HCT116 (cell line): ENCODE measurements at places on chromosomes 1 and 21.

- no peak for DNase-seq
These were observed 128.5 kb upstream of the EDN2 start for GRCh38 chr1:41612953-41613352.

GRCh38 chr1:16612332-16613172 is 812 bp downstream of the NBPF1 start:
- DNase-seq: no peak

DNA sequence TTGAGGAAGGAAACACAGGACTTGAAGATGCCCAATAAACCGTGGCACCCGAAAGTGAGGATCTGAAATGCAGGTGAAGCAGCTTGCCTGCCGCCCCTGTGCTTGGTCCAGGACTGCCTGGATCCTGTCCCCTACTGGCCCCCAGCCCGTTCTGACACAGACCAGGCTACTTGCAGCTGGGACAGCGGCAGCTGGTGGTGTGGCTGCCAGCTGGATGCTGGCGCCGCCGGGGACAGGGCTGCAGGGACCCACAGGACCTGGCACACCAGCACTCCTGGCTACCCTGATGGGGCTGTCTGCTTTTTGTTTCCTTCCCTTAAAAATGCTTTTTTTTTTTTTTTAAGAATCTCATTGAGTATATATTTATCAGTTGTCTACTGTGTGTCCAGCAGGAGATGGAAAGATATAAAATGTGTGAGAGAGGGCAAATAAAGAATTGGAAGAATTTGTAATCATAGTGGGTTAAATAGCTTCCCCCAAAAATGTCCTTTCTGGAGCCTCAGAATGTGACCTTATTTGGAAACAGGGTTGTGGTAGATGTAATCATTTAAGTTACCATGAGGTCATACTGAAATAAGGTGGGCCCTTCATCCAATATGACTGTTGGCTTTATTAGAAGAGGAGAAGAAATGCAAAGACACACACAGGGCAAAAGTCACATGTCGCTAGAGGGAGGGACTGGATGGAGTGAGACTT is 165.6 kb downstream of the DSCAM start:
- no peak for DNase-seq

DNA sequence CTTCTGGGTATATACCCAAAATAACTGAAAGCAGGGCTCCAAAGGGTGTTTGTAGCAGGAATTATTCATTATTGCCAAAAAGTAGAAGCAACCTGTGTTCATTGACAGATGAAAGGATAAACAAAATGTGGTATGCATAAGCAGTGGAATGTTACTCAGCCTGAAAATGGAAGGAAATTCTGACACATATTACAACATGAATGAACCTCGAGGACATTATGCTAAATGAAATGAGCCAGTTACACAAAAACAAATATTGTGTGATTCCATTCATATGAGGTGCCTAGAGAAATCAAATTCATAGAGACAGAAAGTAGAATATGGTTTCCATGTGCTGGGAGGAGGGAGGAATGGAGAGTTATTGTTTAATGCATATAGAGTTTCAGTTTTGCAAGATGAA is 86.3 kb upstream of the ARTN start:
- no peak for DNase-seq

DNA sequence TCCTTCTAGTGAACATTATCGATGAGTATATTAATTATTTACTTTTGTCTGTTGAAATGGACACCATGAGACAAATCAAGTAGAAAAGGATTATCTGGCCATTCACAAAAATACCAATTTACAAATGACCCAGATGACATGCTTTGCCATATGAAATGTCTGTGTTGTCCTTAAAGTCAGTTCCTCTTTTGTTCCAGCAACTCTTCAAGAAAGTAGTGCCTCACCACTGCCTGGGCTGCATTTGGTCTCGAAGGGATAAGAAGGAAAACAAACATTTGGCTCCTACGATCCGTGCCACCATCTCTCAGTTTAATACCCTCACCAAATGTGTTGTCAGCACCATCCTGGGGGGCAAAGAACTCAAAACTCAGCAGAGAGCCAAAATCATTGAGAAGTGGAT is 79.6 kb downstream of the RGL1 start:
- no peak for DNase-seq

- DNase-seq: no peak
These were observed 84.6 kb upstream of the NEK7 start for GRCh38 chr1:198072177-198072576.

DNA sequence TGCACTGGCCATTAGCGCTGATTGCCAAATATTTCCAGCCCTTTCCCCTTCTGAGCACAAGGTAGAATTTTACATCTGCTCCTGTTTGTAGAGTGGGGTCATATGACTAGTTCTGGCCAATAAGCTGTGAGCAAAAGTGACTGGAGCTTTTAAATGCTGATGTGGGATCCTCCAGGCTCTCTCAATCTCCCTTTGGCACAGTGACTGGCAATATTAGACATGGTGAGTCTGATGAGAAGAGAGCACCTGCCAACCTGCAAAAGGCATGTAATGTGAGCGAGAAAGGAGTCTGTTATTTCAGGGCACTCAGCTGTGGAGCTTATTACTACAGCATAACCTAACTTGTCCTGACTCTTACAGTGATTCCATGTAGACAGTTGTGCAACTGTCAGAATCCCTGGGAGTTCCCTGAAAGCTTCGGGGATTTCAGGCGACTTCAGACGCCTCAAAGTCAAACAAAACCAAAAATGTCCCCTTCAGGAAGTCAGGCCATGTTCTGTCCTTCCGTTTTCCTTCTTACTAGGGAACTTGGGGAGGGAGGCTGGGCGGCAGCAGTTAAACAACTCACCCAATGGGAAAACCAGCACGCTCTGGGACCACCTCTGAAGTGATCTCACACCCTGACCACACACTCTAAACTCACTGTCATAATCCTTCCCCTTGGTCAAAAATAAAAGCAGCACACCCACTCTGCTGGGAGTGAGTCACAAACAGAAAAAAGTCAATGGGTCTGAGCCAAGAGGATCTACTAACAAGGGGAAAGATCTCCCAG is 3.6 kb upstream of the RASSF5 start:
- peak; percentile 78 for DNase-seq

GRCh38 chr21:27505516-27505915 is 538.6 kb upstream of the ADAMTS5 start:
- no peak for DNase-seq

- DNase-seq: no peak
These were observed 862 bp upstream of the PLEKHO1 start for GRCh38 chr1:150148837-150149270.

DNA sequence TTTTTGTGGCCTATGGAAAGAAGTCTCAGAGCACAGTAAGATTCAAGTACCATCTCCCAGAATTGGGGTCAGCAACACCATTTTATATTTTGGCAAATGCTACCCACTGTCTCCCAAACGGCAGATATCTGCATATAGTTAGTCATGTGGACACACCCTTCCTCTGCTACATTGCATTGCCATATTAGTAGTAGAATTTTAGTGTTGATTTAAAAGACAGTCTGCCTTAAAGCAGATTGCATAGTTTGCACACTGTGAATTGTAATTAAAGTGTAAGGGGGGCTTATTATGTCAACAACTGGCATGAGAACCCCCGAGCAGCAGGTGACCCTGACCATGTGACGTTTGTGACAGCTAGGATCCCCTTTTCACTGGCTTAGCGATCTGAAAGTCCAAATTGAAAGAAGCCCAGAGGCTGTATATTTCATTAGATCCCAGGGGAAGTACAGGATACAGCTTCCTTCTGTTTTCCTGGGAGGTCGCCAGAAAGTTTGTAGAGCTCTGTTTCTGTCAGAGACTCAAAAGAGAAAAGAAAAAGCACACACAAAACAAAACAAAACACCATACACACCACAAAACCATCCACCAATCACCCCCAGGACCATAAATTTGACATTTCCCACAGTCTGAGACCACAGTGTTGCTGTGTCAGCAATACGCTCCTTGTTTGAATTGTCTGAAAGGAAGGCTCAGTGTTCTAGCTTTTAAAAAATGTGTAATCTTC is 172.4 kb downstream of the NFIA start:
- DNase-seq: no peak

DNA sequence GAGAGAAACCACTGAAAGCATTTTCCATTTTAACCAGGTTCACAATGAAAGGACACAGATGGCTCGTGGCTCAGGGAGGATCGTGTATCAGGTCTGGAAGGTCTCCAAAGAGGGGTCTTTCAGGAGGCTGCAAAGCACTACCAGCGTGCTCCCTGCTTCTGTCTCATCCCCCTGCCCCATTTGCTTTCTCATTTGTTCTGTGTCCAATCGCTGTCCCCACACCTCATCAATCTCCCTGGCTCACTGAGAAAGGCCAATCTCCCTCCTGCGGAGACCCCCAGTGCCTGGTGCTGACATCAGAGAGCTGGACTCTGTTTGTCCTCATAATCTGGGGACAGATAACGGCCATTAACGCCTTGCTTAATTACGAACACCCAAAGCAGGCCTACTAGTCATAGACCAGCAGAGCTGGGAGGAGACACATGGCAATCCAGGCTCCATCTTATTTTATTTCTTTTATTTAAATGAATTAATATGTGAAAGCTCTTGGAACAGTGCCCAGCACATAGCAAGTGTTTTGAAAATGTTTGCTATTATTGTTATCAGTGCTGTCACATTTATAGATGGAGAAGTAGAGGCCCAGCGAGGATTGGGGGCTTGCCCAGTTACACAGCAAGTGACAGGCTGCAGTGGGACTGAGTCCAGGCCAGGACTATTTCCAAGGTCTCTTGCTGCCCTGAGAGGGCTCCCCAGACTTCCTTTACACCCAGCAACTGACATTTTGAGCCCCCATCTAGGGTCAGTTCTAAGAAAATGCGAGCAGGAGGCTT is 341.0 kb upstream of the USP24 start:
- no peak for DNase-seq

DNA sequence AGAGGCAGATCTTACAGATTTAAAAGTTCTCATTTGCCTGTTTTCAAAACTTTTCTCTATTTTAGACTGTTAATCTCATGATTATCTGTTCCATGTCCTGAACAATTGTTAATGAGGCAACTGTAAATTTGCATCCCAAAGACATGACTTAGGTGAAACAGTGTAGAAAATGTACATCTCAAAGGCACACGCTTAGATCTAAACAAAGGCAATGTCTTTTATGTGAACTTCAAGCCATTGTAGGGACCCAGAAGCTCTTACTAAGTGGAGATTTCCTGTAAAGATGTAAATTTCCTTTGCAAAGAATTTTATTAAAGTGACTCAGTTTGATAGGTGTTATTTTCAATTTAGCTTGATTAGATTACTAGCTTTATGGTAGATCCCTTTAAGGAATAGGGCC is 125.2 kb upstream of the F3 start:
- DNase-seq: no peak

- no peak for DNase-seq
These were observed 2.9 kb downstream of the KRTAP10-7 start for GRCh38 chr21:44603109-44603875.

DNA sequence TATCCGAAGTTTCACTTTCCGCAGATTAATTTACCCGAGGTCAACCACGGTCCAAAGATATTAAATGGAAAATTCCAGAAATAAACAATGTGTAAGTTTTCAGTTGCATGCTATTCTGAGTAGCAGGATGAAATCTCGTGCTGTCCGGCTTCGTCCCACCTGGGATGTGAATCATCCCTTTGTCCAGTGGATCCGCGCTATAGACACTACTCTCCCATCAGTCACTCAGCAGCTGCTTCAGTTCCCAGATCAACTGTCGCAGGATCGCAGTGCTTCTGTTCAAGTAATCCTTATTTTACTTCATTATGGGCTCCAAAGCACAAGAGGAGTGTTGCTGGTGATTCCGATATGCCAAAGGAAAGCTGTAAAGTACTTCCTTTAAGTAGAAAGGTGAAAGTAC is 8.3 kb upstream of the LRP8 start:
- DNase-seq: no peak

DNA sequence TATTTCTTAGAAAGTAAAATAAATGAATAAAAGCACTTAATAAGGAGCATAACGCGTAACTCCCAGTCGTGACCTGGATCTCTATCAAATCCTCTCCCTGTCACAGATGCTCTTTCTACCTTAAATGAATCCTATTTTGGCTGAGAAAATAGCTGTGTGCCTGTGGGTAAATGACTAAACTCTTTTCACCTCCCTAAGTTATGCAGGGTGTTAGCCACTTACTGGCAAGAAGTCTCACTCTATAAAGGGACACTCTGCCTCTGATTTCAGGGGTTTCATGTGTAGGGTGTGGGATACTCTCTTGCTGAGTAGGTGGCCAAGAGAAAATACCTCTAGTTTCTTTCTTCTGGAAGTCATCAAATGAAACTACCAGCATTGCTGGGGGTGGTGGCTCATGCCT is 24.3 kb upstream of the PPP1R15B start:
- no peak for DNase-seq

GRCh38 chr1:115796897-115797296 is 28.4 kb upstream of the CASQ2 start:
- DNase-seq: no peak

DNA sequence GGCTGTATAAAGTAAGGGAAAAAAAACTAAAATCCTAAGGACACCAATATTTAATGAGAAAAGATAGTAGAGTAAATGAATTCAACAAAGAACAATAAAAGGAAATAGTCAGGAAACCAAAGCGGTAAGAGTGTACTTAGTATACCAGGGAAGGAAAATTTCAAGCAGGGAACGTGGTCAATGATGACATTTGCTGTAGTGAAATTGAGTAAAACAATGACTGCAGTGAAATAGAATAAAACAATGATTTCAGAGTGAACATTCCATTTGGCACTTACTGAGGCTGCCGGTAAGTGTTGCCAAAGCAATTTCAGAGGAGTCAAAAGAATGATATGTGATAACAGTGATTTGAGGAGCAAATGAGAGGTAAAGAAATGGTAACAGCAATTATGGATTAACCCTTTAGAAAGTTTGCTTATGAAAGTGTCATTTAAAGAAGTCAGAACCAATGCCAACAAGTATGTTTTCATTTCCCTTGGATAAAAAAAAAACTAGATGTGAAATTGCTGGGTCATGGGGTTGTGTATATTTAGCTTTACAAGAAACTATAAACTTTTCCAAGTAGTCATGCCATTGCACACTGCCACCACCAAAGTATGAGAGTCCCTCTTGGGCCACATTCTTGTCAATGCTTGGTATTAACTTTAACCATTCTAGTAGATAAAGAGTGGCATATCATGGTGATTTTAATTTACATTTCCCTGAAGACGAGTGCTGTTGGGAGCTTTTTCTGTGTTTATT is 50.5 kb downstream of the VCAM1 start:
- DNase-seq: no peak

GRCh38 chr1:16727190-16728111 is 12.9 kb upstream of the RNU1-4 start:
- peak; percentile 100 for DNase-seq

DNA sequence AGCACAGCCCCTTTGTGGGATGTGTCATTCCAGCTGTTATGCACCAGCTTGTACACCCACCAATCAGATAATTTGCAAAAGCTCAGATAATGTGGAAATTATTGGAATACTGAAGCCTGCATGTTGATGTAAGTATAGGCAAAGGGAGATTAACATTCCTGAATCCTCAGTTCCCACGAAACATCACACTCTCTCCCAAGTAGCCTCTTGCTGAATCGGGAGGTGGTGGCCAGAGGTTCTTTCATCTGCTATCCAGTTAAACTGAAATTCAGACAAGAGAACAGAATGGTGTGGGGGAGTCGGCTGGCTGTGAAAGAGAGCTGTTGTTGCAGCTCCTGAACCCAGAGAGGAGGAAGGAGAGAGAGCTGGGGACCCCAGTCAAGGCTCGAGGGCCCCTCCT is 170.9 kb downstream of the ZBTB18 start:
- DNase-seq: no peak

- no peak for DNase-seq
These were observed 55.5 kb downstream of the SCCPDH start for GRCh38 chr1:246779561-246780175.
